ENCODE measurements at places on chromosomes 3 and 15. TPM values are rescaled to one million over a fixed set of nuclear protein-coding genes. Genes with fewer than 3 reads are reported as not detected.

QARS1 gene
- 136 TPM for total RNA-seq

HIGD2B gene
- not detected for total RNA-seq

SSUH2 gene
- total RNA-seq: 1.0 TPM

ERICH6 gene
- total RNA-seq: 0.07 TPM

CIDEC gene
- total RNA-seq: 2.8 TPM

SNX33 gene
- total RNA-seq: 16.1 TPM

GABRG3 gene
- 0.32 TPM for total RNA-seq

RTP1 gene
- not detected for total RNA-seq

TLE3 gene
- 17.0 TPM for total RNA-seq

CYP8B1 gene
- not detected for total RNA-seq

GAP43 gene
- total RNA-seq: not detected

PTH1R gene
- 0.28 TPM for total RNA-seq

CAMKV gene
- 0.85 TPM for total RNA-seq

Measured in A549 treated with DMSO at 1 μM for 4 hours (cell line).